ENCODE measurements at places on chromosomes 6 and 20.
A peak's percentile ranks its signal among the peaks of the same experiment; 100 is the strongest.

GRCh38 chr6:149168968-149169367 is 148.5 kb upstream of the TAB2 start:
- no peak for DNase-seq

- DNase-seq, result no peak
These were observed 10.5 kb downstream of the SNX3 start for GRCh38 chr6:108250240-108250866.

DNA sequence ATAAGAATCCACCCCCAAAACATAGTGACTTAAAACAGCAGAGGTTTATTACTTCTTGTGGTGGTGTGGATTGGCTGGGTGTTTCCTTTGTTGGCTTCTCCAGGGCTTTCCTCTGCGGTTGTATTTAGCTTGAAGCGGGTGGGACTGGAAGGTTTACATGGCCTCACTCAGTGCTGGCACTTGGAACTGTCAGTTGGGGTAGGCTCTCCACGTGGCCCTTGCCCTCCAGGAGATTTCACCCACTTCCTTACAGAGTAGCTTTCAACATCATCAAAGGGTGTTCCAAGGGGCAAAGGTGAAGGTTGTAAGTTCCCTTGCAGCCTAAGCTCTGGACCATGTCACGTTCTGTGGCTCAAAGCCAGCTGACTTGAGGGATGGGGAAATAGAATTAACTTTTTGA is 32.5 kb upstream of the NKX2-2 start:
- DNase-seq, result no peak

DNA sequence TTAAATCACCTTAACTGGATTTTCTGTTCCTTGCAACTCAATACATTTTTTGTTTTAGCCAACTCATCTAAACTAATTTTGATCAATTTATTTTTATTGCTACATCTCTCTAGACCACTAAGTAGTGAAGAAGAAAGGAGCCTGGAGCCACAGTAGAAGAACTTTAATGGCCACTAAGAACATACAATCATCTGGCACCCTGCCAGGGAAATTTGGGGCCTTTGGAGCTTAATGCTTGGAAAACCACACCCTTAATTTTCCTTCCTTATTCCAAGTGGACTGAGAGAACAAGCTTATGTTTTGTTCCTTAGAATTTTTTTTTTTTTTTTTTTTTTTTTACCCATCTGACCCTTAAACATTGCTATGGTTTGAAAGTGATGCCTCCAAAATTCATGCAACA is 12.0 kb upstream of the GMDS start:
- peak; percentile 9 for DNase-seq

DNA sequence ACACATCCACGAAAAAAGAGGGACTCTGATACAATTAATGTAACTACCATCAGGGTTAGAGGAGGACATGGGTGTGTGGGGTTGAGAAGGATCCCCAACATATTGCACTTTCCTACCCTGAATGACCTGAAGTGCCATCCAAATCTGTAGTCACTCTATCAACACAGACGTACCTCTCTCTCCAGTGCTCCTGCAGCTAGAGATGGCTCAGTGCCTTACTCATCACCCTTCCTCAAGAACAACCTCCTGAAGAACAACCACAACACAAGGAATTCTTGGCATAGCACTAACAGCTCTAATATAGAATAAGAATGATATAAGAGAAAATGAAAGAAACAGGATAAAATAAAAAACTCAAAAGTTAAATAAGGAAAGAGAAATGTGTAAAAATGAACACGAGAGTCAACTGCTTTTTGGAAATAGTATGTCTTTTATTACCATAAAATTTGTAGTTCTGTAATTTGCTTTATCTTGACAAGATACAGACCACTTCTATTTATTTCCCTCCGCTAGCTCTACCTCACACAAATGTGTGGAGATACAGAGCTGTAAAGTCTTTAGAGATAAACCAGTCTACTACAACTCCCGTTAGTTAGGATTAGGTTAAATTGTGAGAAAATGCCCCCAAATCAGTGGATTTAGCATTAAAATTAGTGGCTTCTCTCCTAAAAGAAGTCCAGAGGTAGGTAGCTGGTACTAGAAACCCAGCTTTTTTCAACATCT is 63.9 kb downstream of the REV3L start:
- no peak for DNase-seq

DNA sequence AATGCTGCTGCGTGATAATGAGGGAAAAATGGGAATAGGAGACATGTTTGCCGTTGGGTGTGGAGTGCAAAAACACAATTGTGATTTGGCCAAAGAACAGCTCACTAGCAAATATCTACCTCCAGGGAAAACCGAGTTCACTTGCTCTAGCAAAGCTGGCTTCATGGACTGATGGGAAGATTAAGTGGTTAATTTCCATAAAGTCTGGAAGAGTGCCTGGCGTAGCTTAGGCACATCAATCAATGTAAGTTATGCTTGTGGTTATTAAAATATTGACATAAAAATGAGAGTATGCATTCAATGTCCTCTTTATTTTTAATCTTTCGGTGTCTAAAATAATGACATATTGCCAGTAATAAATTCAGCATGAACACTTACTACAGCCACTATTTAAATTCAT is 267.5 kb downstream of the SMOC2 start:
- DNase-seq, result peak; percentile 22

GRCh38 chr20:11901127-11901526 is 16.6 kb upstream of the BTBD3 start:
- DNase-seq, result no peak

GRCh38 chr6:83536647-83537589 is 24.6 kb downstream of the PRSS35 start:
- DNase-seq, result no peak

DNA sequence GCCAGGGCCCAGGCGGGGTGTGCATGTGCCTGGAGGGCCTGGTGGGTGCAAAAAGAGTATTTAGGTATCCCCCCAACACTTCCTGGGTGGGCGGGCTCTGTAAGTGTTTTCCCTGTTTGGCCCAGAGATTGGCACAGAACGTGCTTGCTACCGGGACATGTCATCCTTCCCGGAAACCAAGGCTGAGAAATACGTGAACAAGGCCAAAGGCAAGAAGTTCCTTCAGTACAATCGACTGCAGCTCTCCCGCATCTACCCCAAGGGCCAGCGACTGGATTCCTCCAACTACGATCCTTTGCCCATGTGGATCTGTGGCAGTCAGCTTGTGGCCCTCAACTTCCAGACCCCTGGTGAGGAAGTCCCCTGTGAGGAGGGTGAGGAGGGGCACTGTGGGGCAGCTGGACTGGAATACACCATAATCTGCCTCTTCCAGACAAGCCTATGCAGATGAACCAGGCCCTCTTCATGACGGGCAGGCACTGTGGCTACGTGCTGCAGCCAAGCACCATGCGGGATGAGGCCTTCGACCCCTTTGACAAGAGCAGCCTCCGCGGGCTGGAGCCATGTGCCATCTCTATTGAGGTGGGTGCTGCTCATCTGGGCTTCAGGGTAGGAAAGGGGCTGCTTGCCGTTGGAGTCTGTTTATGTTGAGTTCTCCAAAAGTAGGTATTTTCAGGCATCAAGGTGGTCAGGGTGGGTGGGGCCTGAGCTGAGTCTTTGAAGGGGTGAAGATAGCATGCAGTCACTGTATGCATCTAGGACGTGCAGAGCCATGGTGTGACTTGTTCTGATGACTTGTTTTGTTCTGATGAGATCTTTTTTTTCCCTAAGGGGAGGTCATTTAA is 35.2 kb downstream of the PLCG1 start:
- no peak for DNase-seq
